ENCODE measurements at places on chromosomes 6 and 20.

DNA sequence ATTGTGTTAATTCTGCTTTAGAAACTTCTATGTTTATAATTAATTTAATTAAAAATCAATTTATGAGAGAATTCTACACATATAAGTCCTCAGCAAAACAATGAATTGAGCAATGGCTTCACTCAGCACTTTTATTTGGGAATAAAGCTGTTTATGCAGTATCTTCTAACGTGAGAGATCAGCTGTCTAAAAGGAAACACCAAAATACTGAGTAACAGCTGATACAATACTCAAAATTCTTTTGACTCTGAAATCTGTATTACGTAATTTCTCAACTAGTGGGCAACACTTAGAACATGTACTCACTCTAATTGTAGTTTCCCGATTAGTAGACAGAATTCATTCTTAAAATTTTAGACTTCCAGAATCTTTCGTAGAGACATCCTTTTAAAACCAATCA is 49.8 kb downstream of the MAP3K7 start:
- H3K4me3 ChIP-seq: no peak overlapping the region
- H3K27me3 ChIP-seq: no peaks in the 10 kb centered on the region

- H3K4me1 ChIP-seq: no peaks in the 10 kb centered on the region
- H3K4me3 ChIP-seq: no peak overlapping the region
- H3K27me3 ChIP-seq: no peaks in the 10 kb centered on the region
These were observed 17.3 kb downstream of the STX7 start for GRCh38 chr6:132495604-132496079.

DNA sequence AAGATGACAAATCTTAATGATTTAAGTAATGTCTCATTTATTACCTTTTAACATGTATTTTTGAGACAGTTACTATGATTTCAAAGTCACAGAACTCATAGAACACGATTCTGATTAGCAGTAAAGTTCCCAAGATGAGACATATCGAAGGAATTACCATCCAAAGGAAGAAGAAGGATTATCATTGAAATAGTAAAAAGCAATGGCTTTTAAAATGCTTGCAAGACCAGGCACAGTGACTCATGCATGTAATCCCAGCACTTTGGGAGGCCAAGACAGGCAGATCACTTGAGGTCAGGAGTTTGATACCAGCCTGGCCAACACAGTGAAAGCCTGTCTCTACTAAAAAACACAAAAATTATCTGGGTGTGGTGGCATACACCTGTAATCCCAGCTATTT is 219.2 kb downstream of the KHDC1L start:
- no peaks in the 10 kb centered on the region for H3K27me3 ChIP-seq
- no peak overlapping the region for H3K27ac ChIP-seq
- no peaks in the 10 kb centered on the region for H3K4me1 ChIP-seq
- DNase-seq: no peak
- H3K4me3 ChIP-seq: no peak overlapping the region
- H3K36me3 ChIP-seq: no peaks in the 10 kb centered on the region

- no peaks in the 10 kb centered on the region for H3K27me3 ChIP-seq
- no peak overlapping the region for H3K4me3 ChIP-seq
- no peak for DNase-seq
- no peaks in the 10 kb centered on the region for H3K4me1 ChIP-seq
- H3K36me3 ChIP-seq: no peaks in the 10 kb centered on the region
These were observed 61.6 kb upstream of the HS3ST5 start for GRCh38 chr6:114404339-114404955.

DNA sequence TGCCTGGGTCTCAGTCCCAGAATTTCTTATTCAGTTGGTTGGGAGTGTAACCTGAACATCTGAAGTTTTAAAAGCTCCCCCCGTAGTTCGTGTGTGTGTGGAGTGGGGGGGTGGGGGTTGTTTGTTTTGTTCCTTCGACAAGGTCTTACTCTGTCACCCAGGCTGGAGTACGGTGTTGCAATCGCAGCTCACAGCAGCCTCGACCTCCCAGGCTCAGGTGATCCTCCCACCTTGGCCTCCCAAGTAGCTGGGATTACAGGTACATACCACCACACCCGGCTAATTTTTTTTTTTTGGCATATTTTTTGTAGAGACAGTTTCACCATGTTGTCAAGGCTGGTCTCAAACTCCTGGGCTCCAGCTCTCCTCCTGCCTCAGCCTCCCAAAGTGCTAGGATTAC is 3.1 kb downstream of the CCM2L start:
- peaks cover 2% of the 10 kb centered on the region for H3K4me1 ChIP-seq
- no peak overlapping the region for H3K27ac ChIP-seq
- peaks cover 12% of the 10 kb centered on the region for H3K27me3 ChIP-seq
- H3K36me3 ChIP-seq: no peaks in the 10 kb centered on the region
- no peak for DNase-seq
- no peak overlapping the region for H3K4me3 ChIP-seq

DNA sequence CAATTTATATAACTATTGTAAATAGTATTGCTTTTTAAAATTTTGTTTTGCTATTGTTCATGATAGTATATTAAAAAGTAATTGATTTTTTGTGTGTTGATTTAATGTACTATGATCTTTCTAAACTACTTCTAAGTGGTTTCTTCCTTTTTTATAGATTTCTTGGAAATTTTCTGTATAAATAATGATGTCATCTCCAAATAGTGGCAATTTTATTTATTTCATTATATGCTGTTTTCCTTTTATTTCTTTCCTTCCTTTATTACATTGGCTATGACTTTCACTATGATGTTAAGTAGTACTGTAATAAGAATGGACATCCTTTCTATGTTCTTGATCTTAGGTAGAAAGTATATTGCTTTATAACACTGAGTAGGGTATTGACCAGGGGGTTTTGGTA is 451.5 kb upstream of the SPTLC3 start:
- H3K4me1 ChIP-seq: no peaks in the 10 kb centered on the region
- H3K27me3 ChIP-seq: no peaks in the 10 kb centered on the region
- no peak overlapping the region for H3K4me3 ChIP-seq

- DNase-seq: no peak
- H3K4me1 ChIP-seq: no peaks in the 10 kb centered on the region
- no peaks in the 10 kb centered on the region for H3K27me3 ChIP-seq
- H3K27ac ChIP-seq: no peak overlapping the region
These were observed 20.0 kb downstream of the PRPF6 start for GRCh38 chr20:64000906-64001305.

- no peak for DNase-seq
- no peak overlapping the region for H3K4me3 ChIP-seq
These were observed 2.9 kb downstream of the ADA start for GRCh38 chr20:44648579-44648978.

GRCh38 chr20:47187450-47188195 is 168.9 kb downstream of the ZMYND8 start:
- no peak for DNase-seq
- H3K4me1 ChIP-seq: no peaks in the 10 kb centered on the region
- H3K36me3 ChIP-seq: no peaks in the 10 kb centered on the region
- H3K27me3 ChIP-seq: no peaks in the 10 kb centered on the region
- H3K4me3 ChIP-seq: no peak overlapping the region
- H3K27ac ChIP-seq: no peak overlapping the region

GRCh38 chr6:39344821-39345280 is 22.3 kb upstream of the KCNK16 start:
- H3K27ac ChIP-seq: no peak overlapping the region
- H3K27me3 ChIP-seq: no peaks in the 10 kb centered on the region
- no peaks in the 10 kb centered on the region for H3K4me1 ChIP-seq
- no peaks in the 10 kb centered on the region for H3K36me3 ChIP-seq

DNA sequence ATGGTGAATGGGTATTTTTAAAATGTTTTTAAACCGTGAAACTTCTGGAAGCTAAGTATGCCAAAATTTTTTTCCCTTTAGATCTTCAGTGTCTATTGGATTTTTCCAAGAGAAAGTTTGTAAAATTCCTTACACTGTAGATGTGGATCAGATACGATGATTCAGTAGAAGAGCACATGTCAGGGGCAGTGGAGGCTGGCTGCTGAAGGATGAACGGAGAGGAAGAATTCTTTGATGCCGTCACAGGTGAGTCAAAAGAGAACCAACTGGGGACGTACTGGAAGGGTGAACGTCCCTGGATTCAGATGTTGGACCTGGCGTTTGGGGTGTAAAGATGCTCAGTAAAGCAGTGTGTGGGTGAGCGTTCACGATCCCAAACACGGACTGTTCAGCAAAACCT is 17.7 kb downstream of the OSBPL2 start:
- peaks cover 49% of the 10 kb centered on the region for H3K36me3 ChIP-seq
- no peaks in the 10 kb centered on the region for H3K27me3 ChIP-seq
- DNase-seq: no peak
- no peak overlapping the region for H3K27ac ChIP-seq
- H3K4me1 ChIP-seq: no peaks in the 10 kb centered on the region
- H3K4me3 ChIP-seq: no peak overlapping the region

DNA sequence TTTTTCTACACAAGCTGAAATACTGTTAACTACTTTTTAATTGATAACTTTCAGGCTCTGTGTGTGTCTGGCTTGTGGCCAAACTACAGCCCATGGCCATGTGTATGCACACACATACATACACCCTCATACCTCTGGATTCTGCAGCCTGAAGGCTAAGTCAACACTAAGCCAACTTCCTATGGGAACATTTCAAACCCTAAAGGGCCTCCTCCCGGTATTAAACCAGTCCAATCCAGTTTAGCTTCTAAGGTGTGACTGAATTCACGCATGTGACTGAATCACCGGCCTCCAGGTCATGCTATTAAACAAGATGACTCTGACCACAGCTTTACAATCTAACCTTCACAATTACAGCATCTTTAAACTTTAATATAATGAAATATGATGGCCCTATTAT is 20.7 kb upstream of the DST start:
- no peaks in the 10 kb centered on the region for H3K36me3 ChIP-seq
- DNase-seq: no peak
- no peaks in the 10 kb centered on the region for H3K4me1 ChIP-seq
- no peak overlapping the region for H3K4me3 ChIP-seq

GRCh38 chr6:155351273-155352129 is 37.2 kb upstream of the TFB1M start:
- no peak for DNase-seq
- H3K4me3 ChIP-seq: no peak overlapping the region
- no peak overlapping the region for H3K27ac ChIP-seq
- no peaks in the 10 kb centered on the region for H3K36me3 ChIP-seq

DNA sequence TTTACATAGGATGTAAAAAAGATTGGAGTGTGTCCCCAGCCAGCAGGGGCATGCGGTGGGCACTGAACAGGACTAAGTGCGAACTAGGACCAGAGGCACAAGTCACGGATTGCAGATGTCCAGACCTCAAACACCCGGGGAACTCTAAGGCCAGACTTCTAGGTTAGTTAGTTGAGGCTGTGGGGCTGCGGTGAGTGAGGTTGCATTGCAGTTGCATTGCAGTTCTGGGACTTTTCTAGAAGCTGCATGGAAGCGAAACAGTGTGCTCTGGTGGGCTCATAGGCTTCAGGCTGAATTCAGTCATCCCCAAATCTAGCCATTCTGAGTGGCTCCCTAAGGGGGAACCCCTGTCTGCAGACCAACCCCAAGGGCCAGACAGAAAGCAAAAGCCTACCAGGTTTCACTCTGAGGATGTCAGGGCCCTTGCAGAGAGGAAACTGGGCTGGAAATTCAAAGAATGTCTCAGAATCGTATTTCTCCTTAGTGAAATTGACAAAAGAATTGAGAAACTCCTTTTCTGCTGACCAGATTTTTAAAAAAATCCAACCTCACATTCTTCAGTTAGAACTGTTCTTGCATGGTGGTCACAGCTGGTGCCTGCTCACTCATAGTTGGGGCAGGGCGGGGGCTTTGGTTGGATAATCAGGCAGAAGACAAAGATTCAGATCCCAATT is 182.8 kb downstream of the ZDHHC14 start:
- no peak for DNase-seq
- no peaks in the 10 kb centered on the region for H3K36me3 ChIP-seq
- H3K4me3 ChIP-seq: no peak overlapping the region
- H3K27ac ChIP-seq: no peak overlapping the region
- no peaks in the 10 kb centered on the region for H3K27me3 ChIP-seq

DNA sequence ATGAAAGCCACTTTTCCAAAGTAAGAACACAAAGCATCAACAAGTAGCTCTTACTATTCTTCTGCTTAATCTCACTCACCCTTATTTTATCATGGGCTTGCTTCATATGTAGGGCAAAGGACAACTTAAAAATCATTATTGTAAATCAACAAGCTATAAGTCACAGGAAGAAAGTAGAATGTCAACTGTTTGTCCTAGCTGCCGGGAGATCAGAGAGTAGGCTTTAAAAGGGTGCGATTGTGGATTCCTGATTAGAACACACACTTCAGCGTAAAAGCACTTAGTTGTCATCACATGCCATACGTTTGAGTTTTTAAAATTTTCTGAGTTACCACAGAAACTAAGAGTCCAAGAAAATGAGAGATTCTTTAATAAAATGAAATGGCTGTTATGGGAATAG is 44.4 kb upstream of the NHSL1 start:
- no peak overlapping the region for H3K4me3 ChIP-seq
- no peaks in the 10 kb centered on the region for H3K27me3 ChIP-seq
- no peaks in the 10 kb centered on the region for H3K4me1 ChIP-seq
- no peak overlapping the region for H3K27ac ChIP-seq
- DNase-seq: no peak

GRCh38 chr6:41373919-41374617 is 38.7 kb downstream of the NCR2 start:
- no peaks in the 10 kb centered on the region for H3K36me3 ChIP-seq
- peaks cover 35% of the 10 kb centered on the region for H3K4me1 ChIP-seq
- peaks cover 75% of the 10 kb centered on the region for H3K27me3 ChIP-seq
- no peak for DNase-seq

DNA sequence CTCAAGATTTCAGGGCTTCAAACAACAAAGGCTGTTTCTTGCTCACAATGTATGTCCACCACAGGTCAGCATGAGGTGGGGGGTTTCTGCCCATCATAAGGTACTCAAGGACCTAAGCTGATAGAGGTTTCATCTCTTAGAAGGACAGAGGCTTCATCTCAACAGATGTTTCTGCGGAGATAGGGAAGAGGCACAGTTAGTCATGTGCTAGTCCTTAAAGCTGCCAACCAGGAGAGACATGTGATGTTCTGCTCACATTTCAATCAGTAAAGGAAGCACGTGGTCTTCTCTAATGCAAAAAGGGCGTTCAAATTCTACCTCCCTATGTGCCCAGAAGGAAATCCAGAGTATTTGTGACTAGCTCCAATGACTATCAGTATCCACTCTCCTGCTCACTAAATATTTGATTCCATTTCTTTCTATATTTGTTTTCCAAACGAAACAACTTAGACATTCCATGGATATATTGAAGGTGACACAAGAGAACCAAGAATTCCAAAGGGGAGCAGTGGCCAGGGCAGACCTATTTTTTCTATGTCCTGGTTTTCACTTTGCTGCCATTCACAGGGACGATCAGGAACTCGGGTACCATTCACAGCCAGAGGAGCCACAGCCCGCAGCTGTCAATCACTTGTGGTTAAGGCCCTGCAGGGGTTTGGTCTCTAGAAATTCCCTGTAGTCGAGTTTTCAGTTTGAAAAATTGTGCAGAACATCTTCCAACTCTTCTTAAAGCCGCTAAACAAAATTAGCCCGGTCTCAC is 173.2 kb upstream of the FOXA2 start:
- no peaks in the 10 kb centered on the region for H3K36me3 ChIP-seq
- H3K4me3 ChIP-seq: no peak overlapping the region
- H3K27ac ChIP-seq: no peak overlapping the region
- no peaks in the 10 kb centered on the region for H3K4me1 ChIP-seq

GRCh38 chr6:132659082-132659481 is at the start of gene TAAR1:
TAAR1 (minus strand) TSS chr6:132659182; CDS start chr6:132646003, 13,179 bp downstream.
- no peak within 1 kb of the TSS for H3K4me3 ChIP-seq
- H3K27ac ChIP-seq: no peak within 1 kb of the TSS
- DNase-seq: no peak
- H3K27me3 ChIP-seq: no peaks in the 10 kb centered on the region

GRCh38 chr20:58691773-58692578 is 624 bp upstream of the NPEPL1 start:
- H3K36me3 ChIP-seq: no peaks in the 10 kb centered on the region
- H3K4me1 ChIP-seq: peaks cover 5% of the 10 kb centered on the region
- H3K27ac ChIP-seq: peak overlapping the region; percentile 66
- no peaks in the 10 kb centered on the region for H3K27me3 ChIP-seq
- no peak for DNase-seq
- no peak overlapping the region for H3K4me3 ChIP-seq
